ENCODE measurements at places on chromosomes 3 and 15.

DNA sequence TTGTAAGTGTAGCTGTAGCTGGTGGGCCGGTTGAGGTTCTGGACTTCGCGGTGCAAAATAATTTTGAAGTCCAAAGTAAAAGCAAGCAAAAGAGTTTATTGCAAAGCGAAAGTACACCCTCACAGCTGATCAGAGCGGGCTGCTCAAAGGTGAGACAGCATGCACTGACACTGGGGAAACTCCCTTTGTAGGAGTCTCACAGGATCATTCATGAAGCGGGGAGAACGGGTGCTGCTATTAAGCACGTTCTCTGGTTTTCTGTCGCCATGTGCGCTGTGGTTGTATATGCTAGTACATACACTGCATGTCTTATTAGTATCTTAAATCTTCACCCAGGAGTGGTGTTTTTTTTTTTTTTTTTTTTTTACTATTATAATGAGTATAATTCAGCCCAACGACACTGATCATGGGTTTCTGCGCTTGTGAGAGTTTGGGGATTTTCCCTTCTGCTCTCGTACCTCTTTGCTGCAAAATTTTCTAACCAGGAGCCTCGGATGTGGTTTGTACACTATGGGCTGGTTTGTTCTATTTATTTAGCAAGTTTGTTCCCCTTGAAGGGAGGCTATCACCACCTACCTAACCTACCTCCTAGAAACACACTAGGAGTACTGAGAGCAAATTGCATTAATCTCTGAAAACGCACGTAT, 1.4 kb upstream of the AP4E1 start:
- no peak for DNase-seq

DNA sequence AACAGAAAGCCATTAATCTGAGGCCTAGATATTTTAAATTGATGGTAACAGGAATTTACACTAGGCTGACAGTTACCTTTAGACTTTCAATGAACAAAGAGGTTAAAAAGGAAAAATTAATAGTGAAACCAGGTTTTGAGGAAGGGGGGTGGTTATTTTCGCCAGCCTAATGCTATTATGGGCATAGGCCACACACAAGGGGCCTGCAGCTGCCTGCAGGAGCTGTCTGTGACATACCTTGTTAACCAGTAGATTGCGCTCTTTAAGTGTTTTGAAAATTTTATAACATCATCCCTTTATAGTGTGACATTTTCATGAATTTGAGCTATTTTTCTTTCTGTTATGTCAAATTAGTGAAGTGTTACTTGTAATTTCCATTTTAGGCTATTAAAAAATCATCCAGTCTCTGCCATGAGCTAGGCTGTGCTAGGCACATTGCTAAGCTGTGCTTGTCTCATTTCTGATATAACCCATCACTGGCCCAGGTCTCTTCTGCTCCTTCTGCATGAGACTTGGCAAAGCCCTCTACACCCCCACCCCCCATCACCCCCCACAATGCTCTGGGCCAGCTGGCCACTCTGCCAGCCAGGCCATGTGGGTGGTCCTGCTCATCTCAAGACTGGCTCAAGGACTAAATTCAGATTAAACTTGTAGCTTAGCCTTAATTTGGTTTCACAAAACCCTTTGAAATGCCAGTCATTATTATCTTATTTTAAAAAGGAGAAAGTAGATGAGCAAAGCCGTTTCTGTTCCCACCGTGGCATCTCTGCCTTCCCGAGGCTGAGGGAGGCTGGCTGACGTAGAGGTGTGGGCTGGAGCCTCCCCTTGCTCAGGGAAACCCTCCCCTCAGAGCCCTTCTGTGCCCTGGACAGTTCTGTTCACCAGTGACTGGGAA, 48.4 kb upstream of the SEC22A start:
- no peak for DNase-seq

DNA sequence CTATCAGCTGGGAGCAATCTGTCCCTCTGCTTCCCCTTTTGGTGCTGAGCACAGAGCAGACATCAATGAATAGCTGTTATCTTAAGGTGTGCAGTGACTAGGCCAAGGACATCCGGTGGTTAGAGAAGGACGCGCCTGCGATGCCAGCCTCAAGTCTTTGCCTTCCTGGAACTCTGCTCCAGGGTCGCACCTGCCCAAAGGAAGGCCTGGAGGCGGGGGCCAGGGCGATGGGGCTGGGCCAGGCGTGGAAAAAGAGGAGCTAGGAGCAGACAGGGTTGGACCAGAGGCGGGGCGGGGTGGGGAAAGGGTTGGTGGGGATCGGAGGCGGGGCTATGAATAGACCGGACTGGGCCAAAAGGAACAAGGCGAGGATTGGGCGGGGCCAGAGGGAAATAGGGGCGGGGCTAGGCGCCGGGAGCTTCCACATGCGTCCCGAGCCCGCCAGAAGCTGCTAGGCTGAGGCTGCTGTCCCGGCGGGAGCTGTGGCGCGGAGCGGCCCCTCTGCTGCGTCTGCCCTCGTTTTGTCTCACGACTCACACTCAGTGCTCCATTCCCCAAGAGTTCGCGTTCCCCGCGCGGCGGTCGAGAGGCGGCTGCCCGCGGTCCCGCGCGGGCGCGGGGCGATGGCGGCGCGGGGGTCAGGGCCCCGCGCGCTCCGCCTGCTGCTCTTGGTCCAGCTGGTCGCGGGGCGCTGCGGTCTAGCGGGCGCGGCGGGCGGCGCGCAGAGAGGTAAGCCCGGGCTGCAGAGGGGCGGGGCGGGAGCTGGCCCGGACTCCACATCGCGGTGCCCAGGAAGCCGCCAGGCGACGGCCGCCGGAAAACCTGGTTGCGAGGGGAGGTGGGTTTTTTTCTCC, at the start of gene CHRNA5:
Gene CHRNA5 (plus strand): TSS at position 424 of the 854 bp plus-strand sequence. CDS start 200 bp downstream, at position 624.
- peak; percentile 72 for DNase-seq

DNA sequence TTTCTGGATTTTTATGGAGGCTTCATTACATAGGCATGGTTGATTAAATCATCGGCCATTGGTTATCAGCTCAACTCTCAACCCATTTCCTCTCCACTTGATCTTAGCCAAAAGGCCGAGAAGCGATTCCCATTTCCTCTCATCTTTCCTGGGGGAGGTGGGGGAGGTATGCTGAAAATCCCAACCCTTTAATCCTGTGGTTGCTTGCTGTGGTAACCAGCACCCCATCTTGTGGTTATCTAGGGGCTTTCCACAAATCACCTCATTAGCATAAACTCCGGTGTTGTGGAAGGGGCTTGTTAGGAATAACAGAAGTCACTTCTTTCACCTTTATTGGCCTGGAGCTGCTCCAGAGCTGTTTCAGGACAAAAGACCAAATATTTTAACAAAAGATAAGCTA, 20.9 kb downstream of the PDE8A start:
- no peak for DNase-seq

- DNase-seq, result no peak
Observed at GRCh38 chr15:83653288-83653638, 660 bp upstream of the ADAMTSL3 start.

GRCh38 chr3:190044142-190044541, 76.6 kb downstream of the P3H2 start:
- DNase-seq, result no peak

DNA sequence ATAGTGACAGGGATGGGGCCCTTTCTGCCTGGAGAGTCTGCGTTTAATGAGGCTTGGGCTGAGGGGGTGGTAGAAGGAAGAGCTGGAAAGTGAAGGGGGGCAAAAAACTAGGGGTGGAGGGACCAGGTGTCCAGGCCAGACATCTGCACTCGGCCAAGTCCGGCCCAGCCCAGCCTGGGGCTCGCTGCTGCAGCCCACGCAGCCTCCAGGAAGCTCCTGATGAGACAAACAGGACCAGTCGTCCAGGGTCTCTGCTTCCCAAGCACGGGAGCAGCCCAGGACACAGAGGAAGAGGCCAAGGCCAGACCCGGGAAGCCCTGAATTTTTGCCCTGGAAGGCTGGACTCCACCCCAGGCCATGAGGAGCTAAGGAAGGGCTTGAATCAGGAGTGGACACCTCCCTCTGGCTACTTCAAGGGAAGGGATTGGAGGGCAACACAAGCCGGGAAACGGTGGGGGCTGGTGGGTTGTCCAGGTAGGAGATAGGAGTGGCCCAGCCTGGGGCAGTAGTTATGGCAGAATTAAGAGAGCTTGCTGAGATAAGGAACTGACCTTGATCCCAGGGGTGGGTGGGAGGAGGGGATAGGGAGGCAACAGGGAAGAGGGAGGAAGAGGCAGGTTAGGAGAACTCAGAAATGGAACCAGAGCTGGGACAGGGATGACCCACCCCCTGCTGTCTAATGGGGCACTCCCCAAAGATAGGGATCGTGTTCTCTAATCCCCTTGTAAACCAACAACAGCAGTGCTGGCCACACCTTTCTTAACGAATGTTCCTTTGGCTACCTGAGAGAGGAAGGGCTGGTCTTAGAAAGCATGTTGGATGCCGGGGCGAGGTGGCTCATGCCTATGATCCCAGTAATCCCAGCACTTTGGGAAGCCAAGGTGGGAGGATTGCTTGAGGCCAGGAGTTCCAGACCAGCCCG, 89.5 kb downstream of the ANP32A start:
- DNase-seq, result no peak

- no peak for DNase-seq
Observed at GRCh38 chr15:42811433-42811832, 74.5 kb upstream of the CDAN1 start.

GRCh38 chr3:69142090-69142489, 19.7 kb upstream of the LMOD3 start:
- DNase-seq, result no peak

DNA sequence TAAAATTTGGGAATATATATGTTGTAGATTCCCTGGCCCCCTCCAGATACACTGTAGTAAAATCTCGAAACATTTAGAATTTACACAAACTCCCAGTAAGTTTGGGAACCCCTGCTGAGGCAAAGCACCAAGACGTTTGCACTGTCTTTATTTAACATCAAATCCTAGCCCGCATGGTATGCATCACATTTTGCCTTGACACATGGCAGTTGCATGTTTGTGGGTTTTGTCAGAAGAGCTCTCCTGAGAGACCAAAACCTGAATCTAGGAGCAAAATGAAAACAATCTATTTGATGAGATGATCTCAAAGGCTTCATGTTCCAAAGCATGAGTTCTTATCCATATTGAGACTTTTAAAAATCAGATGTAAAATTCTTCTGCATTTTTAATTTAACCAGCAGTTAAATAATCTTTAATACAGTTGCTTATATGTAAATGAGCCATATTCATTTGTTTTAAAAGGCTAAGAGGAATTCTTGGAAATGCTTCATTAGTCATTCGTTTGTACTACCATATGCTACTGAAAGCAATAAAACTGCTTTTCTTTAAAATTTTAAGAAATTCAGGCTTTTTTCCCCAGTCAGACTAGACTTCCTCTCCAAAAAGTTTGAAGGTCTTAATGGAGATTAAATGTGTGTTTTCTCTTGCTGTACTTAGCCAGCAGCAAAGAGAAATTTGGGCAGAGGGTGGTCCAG, 105.2 kb upstream of the BOC start:
- no peak for DNase-seq

DNA sequence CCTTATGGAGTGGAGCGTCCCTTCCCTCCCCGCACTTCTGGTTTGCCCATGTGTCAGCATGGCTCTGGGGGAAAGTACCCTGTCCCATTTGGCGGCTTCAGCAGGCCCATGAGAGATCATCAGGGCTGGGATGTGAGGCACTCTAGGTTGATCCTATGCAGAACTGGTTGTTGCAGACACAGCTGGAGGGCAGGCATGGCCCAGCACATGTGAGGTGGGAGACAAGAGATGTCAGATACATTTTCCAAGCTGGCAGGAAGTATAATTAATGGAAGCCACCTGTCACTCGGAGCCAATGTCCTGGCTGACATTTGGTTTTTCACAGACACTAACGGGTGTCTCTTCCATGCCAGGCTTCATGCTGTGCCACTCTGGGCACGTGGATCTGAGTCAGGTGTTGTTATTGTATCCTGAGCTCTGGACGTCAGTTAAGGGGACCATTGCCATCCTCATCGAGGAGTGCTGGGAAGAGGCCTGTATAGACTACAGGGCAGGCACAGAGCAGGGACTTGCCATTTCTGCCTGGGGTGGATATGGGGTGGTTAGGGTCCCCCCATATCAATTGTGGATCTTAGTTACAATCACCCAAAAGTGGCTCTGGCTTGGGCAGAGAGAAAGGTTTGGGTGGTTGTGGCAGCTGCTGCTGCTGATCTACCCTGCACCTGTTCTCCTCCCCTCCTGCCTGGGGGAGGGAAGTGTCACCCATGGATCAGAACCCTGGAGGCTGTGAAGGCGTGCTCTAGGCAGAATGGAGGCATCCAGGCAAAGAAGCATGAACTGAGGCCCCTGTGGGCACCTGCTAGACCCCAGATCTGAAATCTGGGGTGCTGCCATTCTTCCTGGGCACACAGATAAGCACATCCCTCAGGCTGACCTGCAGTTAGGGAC, 140.7 kb downstream of the FBLN2 start:
- DNase-seq, result no peak

DNA sequence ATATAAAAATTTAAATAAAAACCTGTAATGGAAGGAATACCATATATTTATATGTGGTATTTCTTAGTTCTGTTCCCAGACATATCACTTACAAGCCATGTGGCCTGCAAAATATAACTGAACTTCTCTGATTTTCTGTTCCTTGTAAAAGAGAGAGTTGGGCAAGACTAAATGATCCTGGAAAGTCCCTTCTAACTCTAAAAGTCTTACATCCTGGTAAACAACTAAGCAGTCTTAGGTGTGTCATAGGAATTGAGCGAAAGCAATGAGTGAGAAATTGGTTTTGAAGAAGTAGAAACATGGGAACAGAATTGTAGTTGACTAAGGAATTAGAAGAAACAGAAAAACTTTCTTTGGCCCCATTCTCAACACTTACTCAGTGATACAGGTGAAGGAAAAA, 25.3 kb upstream of the IL20RB start:
- DNase-seq, result no peak

DNA sequence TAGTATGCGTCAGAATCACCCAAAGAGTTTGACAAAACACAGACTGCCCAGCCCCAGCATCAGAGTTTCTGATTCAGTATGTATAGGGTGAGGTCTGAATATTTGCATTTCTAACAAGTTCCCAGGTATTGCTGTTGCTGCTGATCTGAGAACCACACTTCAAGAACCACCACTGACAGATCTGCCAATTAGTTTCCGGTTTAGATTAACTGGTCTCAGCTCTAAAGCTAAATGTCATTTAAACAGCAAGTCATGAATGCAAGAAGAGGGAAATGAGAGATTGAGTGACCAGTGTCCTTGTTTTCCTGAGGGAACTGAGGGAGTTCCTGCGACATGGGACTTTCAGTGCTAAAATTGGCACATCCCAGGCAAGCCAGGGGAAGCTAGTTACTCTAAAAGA, 305.0 kb downstream of the ZNF385D start:
- no peak for DNase-seq

- DNase-seq, result no peak
Observed at GRCh38 chr3:53079147-53079546, 33.3 kb upstream of the SFMBT1 start.

- no peak for DNase-seq
Observed at GRCh38 chr15:51536965-51537574, 85.5 kb downstream of the DMXL2 start.

- DNase-seq, result no peak
Observed at GRCh38 chr15:44028349-44028748, 166.7 kb downstream of the FRMD5 start.
